Transverse colon (tissue), 4 donors: ENCODE measurements at places on chromosomes 11 and 22.
A peak's percentile ranks its signal among the peaks of the same experiment; 100 is the strongest.

- H3K27ac ChIP-seq = no peak overlapping the region
- H3K4me3 ChIP-seq = no peak overlapping the region
- H3K4me1 ChIP-seq = no peaks in the 10 kb centered on the region
- DNase-seq = no peak
- H3K36me3 ChIP-seq = no peaks in the 10 kb centered on the region
- no peaks in the 10 kb centered on the region for H3K27me3 ChIP-seq
These were observed 202.1 kb downstream of the NXPE2 start for GRCh38 chr11:114880442-114880841.

DNA sequence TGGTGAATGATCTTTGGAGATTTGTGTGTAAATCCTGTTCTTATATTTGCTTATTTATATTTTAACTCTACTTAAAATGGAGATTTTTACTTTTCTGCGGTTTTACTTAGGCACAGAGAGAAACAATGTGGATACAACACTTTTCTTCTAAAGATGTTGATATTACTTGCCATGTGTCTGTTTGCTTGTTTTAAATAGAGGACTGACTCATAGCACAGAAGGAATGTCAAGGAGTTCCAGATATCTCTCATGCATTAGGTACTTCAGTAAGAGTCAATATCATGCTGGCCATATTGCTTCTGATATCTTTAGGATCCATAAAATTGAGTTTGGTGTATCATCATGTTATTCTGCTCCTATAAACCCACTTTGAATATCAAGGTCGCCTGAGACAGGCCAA is 395.0 kb downstream of the OPCML start:
- no peaks in the 10 kb centered on the region for H3K36me3 ChIP-seq
- H3K27me3 ChIP-seq = peaks cover 6% of the 10 kb centered on the region
- no peak for DNase-seq
- no peak overlapping the region for H3K4me3 ChIP-seq
- no peaks in the 10 kb centered on the region for H3K4me1 ChIP-seq

DNA sequence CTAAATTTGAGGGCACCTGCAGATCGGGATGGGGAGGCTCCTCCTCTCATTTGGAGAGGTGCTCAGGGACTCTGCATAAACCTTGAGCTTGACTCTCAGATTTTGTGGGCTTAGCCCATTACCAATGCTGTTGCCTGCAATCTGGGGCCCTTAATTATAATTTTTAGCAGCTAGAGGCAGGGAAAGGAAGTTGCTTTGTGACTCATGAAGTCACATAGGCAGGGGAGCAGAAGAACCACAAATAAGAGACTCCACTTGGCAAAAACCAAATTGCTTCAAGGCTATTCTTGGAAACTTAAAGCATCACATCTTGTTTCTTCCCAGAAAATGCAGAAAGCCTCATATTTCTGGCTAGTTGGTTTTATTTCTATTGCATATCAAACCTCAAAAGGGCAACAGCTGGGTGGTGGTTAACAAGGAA is 46.9 kb downstream of the MICAL2 start:
- H3K4me1 ChIP-seq = peaks cover 51% of the 10 kb centered on the region
- H3K4me3 ChIP-seq = no peak overlapping the region
- no peak for DNase-seq
- H3K36me3 ChIP-seq = no peaks in the 10 kb centered on the region
- H3K27me3 ChIP-seq = no peaks in the 10 kb centered on the region
- peak overlapping the region; percentile 88 for H3K27ac ChIP-seq

GRCh38 chr11:65530157-65530496 is 5.2 kb downstream of the SCYL1 start:
- H3K4me3 ChIP-seq = no peak overlapping the region
- H3K27ac ChIP-seq = no peak overlapping the region
- H3K36me3 ChIP-seq = peaks cover 23% of the 10 kb centered on the region
- no peaks in the 10 kb centered on the region for H3K27me3 ChIP-seq
- H3K4me1 ChIP-seq = peaks cover 15% of the 10 kb centered on the region
- no peak for DNase-seq

DNA sequence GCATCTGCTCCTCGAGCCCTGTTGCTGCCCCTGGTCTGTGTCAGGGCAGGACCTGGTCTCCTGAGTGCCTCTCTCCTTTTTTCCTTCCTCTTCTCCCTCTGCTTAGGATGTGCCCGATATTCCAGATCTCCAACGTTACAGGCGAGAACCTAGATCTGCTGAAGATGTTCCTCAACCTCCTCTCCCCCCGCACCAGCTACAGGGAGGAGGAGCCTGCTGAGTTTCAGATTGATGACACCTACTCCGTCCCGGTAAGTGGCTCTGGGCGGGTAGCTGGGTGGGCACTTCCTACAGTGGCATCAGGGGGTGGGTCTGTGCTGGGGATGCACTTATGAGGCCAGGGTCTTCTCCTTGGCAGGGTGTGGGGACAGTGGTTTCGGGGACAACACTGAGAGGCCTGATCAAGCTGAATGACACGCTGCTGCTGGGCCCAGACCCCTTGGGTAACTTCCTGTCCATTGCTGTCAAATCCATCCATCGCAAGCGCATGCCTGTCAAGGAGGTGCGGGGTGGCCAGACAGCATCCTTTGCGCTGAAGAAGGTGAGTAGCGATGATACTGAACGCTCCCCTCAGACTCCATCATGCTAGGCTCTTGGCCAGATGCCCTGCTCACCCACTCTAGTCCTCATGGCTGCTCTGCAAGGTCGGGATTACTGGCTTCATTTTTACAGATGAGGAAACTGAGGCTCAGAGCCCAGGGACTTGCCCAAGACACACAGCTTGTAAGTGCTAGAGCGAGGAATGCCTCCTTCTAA is 20.3 kb downstream of the GTPBP1 start:
- peaks cover 81% of the 10 kb centered on the region for H3K36me3 ChIP-seq
- H3K27ac ChIP-seq = no peak overlapping the region
- H3K4me1 ChIP-seq = no peaks in the 10 kb centered on the region
- no peak overlapping the region for H3K4me3 ChIP-seq
- H3K27me3 ChIP-seq = no peaks in the 10 kb centered on the region
- DNase-seq = no peak

DNA sequence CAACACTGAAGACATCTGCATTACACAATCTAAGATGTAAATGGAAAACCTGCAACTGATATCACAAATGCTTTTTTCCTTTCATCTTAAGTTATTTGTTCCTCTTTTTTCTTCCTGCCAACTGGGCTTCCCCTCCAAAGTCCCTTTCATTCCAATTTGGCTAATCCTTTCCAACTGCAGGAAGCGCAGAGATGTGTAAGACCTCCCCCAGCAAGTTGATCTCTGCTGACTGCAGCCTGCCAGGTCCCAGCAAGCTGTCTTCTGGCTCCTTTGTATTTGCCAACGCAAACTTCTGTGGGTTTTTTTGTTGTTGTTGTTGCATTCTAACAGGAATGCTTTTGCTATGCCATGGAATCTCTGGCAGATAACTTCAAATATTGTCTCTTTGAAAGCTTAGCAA is 38.5 kb upstream of the LRRC4C start:
- H3K27me3 ChIP-seq = no peaks in the 10 kb centered on the region
- DNase-seq = no peak
- H3K4me1 ChIP-seq = no peaks in the 10 kb centered on the region
